ENCODE measurements at places on chromosomes 3 and 15. TPM values are rescaled to one million over a fixed set of nuclear protein-coding genes. Genes with fewer than 3 reads are reported as not detected.

Gene MAP6D1
- 5.9 TPM for total RNA-seq

Gene MOBP
- 0.02 TPM for total RNA-seq

Gene GRAMD1C
- total RNA-seq = 1.4 TPM

Gene TGM5
- total RNA-seq = not detected

Gene SLC6A20
- 0.02 TPM for total RNA-seq

Gene ROPN1B
- not detected for total RNA-seq

Gene CCR4
- total RNA-seq = 0.05 TPM

Gene C2CD4B
- total RNA-seq = not detected

Gene CIDEC
- 2.8 TPM for total RNA-seq

Gene SLC28A1
- not detected for total RNA-seq

Gene MESP1
- total RNA-seq = 7.2 TPM

Gene CFAP161
- total RNA-seq = not detected

Gene TMC3
- total RNA-seq = not detected

Gene GRAMD2A
- 0.13 TPM for total RNA-seq

Gene TEX55
- total RNA-seq = not detected

Gene JAGN1
- 52.1 TPM for total RNA-seq

Gene CFAP92
- total RNA-seq = 0.05 TPM

Gene ZBTB11
- total RNA-seq = 10.8 TPM
